Fibroblast of skin of left biceps (primary cell): ENCODE measurements at places on chromosomes 12 and 14.
A peak's percentile ranks its signal among the peaks of the same experiment; 100 is the strongest.

GRCh38 chr12:43550831-43551271 lies 1.2 kb downstream of the ADAMTS20 start:
- DNase-seq: no peak

DNA sequence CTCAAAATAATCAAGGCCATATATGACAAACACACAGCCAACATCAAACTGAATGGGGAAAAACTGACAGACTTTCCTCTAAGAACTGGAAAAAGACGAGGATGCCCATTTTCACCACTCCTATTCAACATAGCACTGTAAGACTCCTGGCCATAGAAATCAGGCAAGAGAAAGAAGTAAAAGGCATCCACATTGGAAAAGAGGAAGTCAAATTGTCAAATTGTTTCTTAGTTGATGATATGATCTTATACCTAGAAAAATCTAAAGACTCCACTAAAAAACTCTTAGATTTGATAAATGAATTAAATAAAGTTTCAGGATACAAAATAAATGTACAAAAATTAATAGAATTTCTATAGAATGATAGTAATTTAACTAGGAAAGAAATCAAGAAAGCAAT lies 11.2 kb downstream of the OR8S1 start:
- no peak for DNase-seq

DNA sequence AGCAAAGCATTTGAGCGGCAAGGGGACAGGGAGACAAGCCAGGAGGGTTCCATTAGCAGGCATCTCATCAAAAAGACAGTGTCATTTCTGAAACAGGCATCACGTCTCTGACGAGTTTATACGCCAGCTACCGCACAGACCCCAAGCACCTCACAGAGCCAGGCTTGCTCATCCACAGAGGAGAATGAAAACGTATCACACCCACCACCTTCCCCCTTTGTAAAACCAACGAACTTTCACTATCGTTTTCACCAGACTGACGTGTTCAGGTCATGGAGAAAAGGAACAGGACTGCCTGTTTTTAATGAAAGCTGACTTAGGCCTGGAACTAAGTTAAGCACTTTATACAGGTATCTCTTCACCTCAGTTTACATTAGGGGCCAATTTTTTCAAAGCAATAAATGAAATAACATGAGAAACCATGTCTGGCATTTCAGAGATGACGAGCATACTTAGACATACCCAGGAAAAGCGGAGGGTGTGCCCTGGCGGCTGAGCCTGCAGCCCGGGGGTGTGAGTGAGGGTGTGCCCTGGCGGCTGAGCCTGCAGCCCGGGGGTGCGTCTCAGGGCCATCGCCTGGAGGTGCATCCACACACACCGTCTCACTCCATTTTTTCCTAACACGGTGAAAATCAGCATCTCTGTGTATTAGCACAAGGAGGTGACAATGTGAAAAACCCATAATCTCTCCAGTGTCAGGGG lies 41.9 kb downstream of the STX2 start:
- DNase-seq: no peak

DNA sequence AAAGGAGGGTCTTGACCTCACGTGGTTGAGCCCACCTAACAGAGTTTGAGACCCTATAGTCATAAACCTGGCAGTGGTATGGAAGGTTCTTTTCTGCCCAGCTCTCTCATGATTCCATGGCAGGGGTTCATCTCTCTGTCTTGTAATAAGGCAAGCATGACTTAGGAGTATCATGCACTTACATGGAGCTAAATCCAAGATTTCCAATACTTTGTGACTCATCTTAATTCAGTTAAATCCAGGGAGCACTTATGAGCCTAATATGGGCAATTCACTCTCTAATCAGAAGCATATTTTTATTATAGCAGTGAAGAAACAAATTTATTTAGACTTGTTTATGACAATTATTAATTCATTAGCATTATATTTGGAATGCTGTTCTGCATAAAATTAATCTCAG lies 131.8 kb upstream of the CPSF6 start:
- DNase-seq: peak; percentile 2

GRCh38 chr12:107567876-107568619 lies 117.6 kb upstream of the PWP1 start:
- DNase-seq: no peak

DNA sequence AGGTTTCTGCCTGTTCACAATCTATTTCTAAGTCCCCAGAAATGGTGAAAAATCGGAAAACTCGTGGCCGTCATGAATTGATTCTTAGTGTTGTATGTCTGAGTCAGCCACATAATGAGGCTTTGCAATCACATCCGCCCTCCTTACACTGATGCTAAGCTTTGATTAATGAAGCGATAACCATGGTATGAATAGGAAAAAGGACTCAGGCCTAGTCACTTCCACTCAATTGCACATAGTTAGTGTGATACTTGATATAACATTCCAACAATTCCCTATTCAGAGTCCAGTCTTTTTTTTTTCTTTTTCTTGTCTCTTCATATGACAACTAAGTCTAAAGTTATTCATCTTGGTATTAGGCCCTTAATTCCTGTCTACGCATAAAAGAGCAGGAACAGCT lies 1231.0 kb downstream of the VRK1 start:
- DNase-seq: peak; percentile 13
